Non-pigmented ciliary epithelial cell (primary cell): ENCODE measurements at places on chromosomes 5 and 9.

- DNase-seq, result no peak
These were observed 22.4 kb downstream of the PHF2 start for GRCh38 chr9:93598647-93599241.

DNA sequence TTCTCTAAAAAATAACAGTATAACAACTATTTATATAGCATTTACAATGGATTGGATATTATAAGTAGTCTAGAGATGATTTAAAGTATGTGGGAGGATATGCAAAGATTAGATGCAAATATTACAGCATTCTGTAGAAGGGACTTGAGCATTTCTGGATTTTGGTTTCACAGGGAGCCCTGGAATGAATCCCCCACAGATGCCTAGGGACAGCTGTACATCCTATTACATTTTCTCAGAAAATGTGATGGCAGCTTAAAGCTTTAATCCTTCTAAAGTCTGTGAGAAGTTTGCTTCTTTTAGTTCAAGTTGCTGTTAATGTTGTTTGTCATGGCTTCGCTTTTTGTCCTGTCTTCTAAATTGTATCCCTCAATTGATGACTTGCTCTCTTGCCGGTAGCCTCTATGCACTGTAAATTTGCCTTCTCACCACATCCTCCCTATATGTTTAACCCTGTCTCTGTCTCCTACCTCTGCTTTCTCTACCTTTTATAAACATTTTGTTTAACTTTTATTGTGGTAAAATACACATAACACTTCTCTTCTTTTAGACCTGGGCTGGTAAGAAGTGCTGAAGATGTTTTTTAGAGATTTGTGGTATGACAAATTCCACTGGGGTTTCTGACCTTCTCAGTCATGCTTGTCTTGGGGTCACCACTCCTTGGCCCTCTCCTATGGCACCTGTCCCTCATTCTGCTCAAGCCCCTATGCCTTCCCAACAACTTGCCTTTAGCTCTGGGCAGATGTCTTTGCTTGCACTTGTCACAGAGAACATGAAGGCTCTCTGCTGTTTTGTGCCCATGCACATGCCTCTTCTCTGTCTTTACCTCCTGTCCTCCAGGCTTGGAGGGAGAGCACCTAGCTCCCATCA lies 37.9 kb downstream of the LNPEP start:
- DNase-seq, result no peak

GRCh38 chr5:66639037-66639436 lies 42.8 kb downstream of the MAST4 start:
- DNase-seq, result no peak

DNA sequence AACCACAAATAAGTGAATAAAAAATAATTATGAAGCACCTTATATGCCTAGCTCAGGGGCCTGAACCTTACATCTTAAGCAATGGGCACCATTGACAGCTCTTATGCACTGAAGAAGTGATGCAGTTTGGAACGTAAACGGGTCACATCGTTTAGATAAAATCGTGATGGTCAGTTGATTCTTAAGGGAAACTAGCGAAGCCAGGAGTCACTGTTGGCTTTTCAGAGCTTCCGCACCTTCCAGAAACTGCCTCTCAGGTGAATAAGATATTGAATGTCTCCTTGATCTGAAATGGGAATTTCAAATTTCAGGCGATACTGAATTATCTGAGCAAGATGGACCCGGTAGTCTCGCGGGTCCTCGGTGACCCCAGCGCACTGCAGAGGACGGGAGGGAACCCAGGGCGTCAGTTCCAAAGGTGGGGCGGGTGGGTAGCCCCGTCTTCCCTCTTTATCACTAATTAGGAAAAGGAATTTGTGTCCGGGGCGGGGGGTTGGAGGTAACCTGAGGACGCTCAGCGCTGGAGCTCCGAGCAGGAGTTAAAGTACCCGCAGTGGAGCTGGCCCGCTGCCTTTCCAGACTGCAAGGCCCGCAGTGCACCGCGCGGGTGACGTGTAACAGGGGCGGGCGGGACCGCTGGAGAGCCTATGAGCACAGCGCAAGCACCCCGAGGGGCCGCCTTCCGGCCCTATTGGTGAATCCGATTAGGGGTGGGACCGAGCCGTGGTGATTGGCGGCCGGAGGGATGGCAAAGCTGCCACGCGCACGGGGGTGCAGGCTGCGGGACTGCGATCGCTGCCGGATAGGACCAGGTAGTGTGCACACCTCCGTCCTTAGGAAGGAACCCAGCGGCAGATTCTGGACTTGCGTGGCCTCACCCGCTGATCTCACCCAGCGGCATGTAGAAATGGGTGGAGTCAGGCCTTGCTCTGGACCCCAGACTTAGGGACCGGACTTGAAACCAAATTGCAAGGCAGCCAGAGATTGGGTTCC lies 19.7 kb upstream of the GARNL3 start:
- peak; percentile 57 for DNase-seq

DNA sequence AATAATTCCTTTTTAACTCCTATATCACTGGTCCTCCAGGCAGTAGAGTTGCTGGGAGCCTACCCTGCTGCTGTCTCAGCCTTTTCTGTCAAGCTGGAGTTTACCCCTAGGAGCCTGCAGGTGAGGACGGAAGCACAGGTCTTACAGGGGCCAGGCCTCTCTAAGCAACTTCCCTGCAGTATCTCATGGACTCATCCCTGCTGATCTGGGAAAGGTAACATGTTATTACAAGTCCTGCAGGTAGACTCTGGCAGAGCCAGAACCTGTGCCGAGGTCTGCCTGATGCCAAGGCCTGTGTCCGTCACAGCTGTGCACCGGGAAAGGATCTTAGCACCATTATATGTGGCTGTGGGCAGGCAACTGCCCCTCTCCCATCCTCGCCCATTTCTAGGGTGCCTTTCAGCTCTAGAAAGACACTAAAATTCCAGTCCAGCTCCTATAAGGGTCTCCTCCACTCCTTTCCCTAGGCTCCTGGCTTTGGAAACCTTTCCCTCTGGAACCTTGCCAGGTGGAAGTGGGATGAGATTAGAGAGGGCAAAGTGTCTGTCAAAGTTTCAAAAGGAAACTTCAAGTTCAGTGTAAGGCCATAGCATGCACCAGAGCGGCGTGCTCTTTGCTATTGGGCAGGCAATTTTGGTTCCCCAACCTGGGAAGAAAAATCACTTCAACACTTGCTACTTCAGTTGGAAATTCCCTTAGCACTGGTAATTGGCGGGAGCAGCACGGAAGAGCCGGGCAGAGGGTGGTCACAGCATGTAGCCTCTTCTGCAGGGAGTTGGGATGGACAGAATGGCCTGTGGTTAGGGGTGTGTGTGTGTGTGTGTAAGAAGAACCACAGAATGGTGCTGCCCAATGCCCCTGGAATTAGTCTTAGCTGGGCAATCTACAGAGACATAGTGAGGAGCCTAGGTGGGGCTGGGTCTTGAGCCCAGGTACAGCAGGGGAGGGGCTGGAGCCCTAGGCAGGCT lies 17.5 kb downstream of the TMEM171 start:
- DNase-seq, result no peak

DNA sequence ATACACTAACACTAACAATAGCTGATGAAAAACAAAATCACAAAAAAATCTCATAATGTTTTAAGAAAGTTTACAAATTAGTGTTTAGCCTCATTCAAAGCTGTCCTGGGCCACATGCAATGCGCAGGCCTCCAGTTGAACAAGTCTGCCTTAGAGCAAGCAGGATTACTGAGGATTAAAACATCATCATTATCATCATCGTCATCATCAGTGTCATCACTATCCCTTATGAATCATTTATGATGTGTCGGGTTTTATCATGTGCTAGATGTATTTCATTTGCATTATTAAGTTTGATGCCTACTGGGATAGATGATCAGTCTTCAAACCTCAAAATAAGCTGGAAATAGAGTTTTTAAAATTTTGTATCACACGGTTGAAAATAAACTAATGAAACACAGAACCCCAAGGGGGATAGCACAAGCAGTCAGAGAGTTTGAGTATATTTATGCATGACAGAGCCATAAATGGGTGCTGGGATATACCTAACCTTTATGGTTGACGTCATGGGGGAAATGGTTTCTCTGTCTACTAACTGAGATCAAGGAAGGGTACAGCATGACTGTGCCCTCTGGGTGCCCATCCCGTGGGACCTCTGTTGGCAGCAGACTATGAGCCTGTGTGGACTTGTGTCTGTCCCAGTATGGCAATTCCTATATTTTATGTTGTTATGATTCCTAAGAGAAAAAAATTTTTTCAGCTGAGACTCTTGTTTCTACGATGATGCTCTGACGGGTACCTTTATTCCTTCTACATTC lies 150.3 kb upstream of the ADRA1B start:
- DNase-seq, result no peak

GRCh38 chr9:72363908-72364678 lies 915 bp downstream of the ZFAND5 start:
- no peak for DNase-seq

- no peak for DNase-seq
These were observed 158.5 kb downstream of the TLE1 start for GRCh38 chr9:81530846-81531245.

DNA sequence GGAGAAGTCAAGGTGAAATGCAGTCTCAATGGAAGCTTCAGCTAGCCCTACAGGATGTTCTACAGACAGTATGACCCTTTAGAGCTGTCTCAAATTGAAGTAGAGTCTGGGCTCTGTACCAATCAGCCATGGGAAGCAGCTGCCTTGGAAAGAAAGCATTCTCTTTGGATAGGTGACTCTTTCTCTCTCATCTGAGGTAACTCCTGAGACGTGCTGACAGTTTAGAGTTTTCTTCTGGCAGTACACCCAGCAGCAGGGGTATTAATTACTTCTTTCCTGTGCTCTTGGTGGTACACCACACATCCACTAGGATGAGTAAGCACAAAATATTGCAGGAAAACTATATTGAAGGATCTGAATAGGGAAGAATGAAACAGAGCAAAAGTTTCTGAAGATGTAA lies 329.6 kb upstream of the RGMB start:
- no peak for DNase-seq

GRCh38 chr9:21551401-21551800 lies 69.3 kb upstream of the IFNE start:
- DNase-seq, result no peak

- DNase-seq, result no peak
These were observed 86.5 kb upstream of the NR5A1 start for GRCh38 chr9:124593651-124594058.

DNA sequence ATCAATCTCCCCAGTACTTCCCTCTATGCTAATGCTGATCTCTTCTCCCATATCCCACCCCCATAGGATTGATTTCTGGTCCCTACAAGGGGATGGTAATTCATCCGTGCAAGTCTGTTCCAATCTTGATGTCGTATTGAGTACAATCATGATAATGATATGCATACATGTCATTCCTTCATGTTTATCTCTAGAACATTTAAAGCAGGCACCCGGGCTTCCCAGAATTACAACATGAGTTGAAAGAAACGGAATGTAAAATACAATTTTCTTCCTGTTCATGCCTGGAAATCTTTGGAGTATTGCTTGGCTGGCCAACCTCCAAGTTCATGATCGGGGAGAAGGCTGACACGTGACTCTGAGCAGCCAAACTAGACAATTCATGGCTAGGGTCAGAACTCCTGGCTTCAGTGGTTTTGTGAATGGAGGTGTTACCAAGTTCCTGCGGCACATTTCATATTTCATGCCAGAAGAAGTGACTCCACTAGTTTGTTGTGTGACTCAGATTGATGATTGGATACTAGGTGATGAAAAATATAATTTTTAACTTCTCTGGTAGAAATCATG lies 66.6 kb downstream of the C9orf152 start:
- DNase-seq, result peak; percentile 95

GRCh38 chr5:6715271-6715670 lies 2.0 kb downstream of the TENT4A start:
- no peak for DNase-seq

DNA sequence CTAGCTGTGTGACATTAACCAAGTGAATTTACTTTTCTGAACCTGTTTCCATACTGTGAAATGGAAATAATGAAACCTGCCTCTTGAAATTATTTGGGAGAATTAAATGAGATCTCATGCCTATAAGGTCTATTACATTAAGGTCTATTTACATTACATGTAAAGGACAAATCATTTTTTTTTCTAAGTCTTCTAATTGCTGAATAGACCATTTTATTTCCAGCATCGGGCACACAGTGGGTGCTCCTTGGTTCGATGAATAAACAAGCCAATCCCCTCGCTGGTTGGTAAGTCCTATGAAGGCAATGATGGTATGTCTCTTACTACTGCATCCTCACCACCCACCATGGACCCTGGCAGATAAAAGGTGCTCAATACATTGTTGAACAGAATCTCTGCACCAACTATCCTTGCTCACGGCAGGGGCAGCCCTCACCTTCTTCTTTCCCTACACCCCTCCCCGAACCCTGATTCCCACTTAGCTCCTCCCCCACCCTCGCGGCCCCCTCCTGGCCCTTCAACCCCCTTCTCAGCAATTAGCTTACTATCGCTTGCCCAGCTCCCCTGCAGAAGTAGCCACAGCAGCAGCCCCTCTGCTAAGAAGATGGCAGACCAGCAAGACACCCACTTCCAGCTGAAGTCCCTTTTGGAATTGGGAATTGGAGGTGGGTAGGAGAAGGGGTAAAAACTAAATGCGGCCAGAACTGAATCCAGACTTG lies 3.0 kb downstream of the PCDH1 start:
- DNase-seq, result no peak

DNA sequence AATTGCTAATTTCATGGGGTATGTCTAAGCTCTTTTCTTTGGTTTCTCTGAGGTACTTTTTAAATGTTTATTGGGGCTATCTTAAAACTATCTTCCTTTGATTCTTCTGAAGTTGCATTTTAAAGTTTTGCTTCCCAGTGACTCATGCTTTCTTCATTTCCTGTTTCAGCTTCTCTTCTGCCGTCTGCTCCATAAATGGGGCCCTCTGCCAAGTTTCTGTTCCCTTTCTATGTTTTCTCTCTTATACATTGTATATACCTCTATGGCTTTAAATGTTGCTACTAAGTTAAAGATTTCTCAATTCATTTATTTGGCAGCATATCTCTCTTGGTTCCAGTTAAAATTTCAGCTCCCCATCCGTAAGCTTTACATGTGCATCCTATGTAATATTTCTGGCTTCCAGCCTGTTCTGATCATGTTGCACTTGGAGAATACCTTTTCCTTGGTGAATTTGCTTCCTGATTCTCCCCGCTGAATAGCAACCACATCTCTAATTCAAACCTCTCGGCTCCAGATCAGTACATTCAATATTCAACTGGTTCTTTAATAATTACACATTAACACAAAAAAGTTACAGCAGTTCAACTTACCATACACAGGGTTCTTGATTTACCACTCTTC lies 125.3 kb downstream of the ST8SIA4 start:
- DNase-seq, result peak; percentile 63

DNA sequence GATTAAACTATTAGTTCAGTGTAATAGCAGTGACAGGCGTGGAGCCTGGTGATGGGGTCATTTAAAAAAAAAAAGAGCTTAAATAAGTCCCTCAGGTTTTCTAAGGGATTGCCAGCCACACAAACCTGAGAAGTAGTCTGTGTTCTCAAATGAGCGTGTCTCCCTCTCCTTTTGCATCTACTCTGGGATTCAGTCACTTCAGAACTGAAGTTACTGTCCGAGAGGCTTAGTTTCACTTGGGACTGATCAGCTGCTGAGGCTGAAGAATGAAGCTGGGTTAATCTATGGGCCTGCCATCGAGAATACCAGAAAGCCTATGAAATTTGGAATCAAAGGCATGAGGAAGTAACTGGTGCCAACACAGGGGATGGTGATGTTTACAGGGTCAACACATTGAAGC lies 310.1 kb downstream of the ADAMTS6 start:
- no peak for DNase-seq
